ENCODE measurements at places on chromosomes 7 and 10. TPM values are rescaled to one million over a fixed set of nuclear protein-coding genes. Genes with fewer than 3 reads are reported as not detected.

PRPS1L1 gene
- not detected for total RNA-seq

CACNA2D1 gene
- 10.4 TPM for total RNA-seq

SVOPL gene
- not detected for total RNA-seq

CALCR gene
- 0.05 TPM for total RNA-seq

OPALIN gene
- not detected for total RNA-seq

CDK1 gene
- total RNA-seq: 90.5 TPM

PRLHR gene
- total RNA-seq: not detected

STEAP1 gene
- 17.0 TPM for total RNA-seq

HABP2 gene
- 0.14 TPM for total RNA-seq

DENND2A gene
- total RNA-seq: 0.88 TPM

CCDC172 gene
- total RNA-seq: not detected

TUBAL3 gene
- 0.24 TPM for total RNA-seq

C10orf105 gene
- total RNA-seq: not detected

OGDHL gene
- total RNA-seq: 0.41 TPM

GIMAP1 gene
- total RNA-seq: not detected

DRGX gene
- total RNA-seq: not detected

PHYHIPL gene
- total RNA-seq: 0.59 TPM

GALNT17 gene
- not detected for total RNA-seq

Measured in A549 treated with dexamethasone at 1 μM for 4 hours (cell line).